ENCODE measurements at places on chromosomes 3 and 15. TPM values are rescaled to one million over a fixed set of nuclear protein-coding genes. Genes with fewer than 3 reads are reported as not detected.

The GP9 gene
- polyA plus RNA-seq = 0.14 TPM

The ESYT3 gene
- 2.1 TPM for polyA plus RNA-seq

The C3orf20 gene
- 0.02 TPM for polyA plus RNA-seq

The FILIP1L gene
- 19.0 TPM for polyA plus RNA-seq

The NXPE3 gene
- polyA plus RNA-seq = 3.3 TPM

The IQCF5 gene
- polyA plus RNA-seq = not detected
